ENCODE measurements at places on chromosomes 2 and 18.

- DNase-seq, result no peak
These were observed 557.3 kb upstream of the SALL3 start for GRCh38 chr18:78422336-78422735.

DNA sequence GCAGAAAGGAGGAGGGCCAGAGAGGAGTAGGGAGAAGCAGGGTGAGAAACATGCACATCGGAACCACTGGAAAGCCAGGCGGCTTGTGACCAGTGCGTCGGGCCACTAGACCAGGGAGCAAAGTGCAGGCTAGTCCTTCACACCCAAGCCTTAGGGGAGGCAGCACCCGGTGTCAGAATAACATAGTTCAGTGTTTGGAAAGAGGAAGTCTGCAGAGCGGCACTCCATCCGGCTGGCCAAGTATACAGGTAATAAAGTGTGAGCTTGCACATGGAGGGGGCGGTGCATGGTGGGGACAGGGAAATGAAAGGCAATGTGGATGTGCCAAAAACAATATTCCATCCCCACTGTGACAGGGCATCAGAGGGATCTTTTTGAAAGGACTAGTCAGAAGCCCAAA lies 69.7 kb downstream of the ZNF521 start:
- no peak for DNase-seq

GRCh38 chr2:210250622-210251021 lies 25.4 kb upstream of the ACADL start:
- no peak for DNase-seq

DNA sequence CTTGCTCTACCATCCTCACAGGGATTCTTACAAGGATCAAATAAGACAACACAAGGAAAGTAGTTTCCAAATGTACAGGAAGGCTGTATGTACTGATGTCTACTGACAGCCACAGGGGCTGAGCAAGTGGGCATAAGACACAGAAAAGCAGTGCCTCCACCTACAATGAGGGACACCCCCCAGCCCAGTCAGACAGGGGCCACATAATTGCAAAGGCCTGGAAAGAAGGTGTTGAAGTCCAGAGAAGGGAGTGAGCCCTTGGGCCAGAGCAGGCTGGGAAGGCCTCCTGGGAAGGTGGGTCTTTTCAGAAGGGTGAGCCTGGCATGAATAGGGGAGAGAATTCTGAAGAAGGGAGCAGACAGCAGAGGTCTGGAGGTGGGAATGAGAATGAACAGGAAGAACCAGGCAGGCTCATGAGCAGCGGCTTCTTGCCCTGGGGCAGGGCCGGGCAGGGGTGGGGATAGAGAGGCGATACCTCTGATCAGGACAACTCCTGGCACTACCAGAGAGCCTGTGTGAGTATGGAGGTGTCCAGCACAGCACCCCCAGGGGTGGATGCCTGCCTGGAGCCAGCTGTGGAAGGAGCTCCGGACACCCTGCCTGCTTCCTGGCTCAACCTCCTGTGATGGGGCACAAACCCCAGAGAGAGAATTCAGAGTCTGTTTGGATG lies 30.1 kb downstream of the HS1BP3 start:
- DNase-seq, result no peak

DNA sequence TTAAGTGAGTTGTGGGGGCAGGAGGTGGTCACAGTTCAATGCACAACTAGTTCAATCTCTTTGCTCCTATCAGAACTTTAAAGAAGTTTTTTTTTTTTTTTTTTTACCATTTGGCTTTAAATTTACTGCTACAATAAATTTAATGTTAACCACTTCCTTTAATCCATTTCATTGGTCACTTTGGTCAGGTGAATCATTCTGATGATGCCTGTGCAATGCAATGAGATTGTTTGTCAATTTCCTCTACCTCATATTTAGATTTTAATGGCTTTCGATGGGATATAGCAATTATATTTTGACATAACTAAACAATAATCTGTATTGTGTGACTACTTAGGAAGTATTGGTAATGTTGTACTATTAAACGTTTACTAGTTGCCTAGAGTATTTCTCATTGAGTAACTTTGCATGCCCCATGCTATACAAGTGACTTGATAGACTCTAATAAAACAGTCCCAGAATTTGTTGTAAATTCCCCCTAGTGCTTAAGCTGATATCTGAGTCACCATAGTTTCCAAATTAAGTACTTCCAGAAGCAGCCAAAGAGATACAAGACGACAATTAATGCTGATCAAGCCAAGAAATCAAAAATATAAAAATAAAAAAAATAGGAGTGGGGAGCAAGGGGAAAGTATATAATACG lies 52.9 kb upstream of the SERPINB2 start:
- no peak for DNase-seq

DNA sequence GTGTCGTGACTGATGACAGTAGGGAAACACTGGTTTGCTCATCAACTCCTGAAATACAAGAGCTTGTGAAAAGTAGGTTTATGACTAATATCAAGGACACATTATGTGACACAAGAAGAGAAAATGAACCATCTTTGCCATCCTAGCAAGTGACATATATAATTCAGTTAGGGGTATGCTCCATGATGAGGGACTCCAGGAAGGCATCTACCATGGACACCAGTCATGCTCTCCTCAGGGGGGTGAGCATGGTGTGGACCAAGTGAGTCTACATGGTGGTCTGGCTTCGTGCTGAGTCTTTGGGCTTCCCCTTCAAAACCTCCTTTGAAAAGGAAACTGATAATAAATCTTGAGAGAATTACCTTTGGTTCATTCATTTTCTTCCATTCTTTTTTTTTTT lies 11.7 kb upstream of the SERPINB5 start:
- no peak for DNase-seq

DNA sequence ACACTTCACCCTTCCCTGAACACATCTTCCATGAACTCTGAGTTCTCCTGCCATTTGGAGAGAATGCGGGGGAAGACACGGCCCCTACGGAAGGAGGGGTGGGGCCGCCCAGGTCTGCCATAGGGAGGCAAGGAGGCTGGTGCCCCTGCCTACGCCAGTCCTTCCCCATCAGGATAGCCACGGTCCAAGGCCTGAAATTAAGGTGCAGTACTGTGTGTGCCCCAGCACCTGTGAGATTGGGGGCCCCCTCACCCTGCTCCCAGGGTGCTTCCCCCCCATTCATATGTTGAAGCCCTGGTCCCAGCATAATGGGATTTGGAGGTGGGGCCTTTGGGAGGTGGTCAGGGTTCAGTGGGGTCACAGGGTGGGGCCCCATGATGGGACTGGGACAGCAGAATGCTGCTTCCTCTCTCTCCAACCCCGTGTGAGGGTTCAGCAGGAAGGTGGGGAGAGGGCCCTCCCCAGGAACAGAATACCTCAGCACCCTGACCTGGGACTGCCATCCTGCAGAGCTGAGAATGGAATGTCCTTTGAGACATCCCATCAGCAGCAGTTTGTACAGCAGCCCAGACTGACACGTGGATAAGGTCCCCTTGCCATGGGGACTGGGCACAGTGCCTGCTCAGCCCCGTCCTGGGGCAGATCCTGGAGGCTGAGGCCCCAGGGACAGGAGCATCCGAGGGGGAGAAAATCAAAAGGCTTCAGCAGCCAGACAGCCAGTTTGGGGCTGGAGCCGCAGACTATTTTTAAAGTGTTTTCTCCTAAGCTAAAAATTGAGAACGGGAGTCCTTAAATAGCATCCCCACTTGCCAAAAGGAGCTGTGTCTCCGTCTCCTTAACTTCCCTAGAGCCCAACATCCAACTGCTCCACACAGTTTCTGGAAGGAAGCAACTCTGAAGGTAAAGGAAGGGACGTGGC lies 105.1 kb downstream of the NDUFA10 start:
- DNase-seq, result no peak

DNA sequence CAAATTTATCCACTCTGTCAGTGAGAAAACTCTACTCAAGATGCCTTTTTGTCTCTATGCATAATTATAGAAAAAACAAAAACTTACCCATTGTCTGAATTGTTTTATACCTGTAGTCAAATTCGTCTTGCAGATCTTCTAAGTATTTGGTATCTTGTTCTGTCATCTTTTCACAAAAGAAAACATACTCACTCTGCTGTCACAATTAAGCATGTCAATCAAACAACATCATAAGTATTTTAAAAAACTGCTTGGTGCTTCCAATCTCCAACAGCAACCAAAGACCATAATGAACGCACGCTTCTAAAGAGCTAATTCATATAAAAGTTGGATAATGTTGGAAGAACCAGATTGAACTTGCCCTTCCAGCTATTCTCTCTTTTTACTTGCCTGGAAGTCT lies 55.6 kb upstream of the STAT1 start:
- DNase-seq, result no peak

- DNase-seq, result no peak
These were observed 24.4 kb upstream of the AAK1 start for GRCh38 chr2:69667805-69668382.

DNA sequence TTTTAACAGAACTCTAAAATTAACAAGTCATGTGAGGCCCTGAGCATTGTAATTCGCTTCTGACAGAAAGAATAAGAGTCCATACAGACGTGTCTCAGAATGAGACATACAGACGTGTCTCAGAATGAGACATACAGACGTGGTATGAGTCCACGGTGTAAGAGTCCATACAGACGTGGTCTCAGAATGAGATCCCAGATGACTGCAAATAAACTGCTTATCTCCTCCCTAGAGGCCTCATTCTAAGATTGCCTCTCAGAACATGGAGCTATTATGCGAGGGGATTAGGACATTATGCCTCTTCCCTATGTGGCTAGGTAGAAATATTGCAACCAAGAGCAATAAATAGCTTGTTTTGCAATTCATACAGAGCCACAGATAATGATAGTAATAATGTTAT lies 63.9 kb downstream of the NEB start:
- no peak for DNase-seq

GRCh38 chr2:197993363-197993762 lies 189.0 kb downstream of the PLCL1 start:
- DNase-seq, result no peak

DNA sequence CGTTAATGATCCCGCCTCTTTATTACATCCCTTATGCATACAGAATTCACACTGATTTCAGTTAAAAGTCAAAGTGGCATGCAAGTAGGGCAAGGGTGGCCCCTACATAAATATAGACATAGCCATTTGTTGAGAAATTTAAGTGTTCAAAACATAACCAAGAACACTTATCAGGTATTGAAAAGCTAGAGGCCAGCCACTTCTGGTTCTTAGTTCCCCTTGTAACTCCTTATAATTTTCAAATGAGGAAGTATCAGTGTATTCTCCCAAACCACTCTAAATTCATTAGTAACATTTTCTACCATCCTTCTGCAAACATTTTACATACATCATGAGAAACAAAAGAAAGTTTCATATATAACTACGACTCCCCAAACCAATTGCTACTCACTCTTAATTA lies 5.8 kb upstream of the ARL5A start:
- DNase-seq, result no peak

Data from stimulated activated CD4-positive, alpha-beta T cell treated with anti-CD3 and anti-CD28 coated beads, TNF-alpha, amount 100 ng/mL, for 1 hour (primary cell).